NCI-H1105 (cell line): ENCODE measurements at places on chromosomes 7 and 10.

DNA sequence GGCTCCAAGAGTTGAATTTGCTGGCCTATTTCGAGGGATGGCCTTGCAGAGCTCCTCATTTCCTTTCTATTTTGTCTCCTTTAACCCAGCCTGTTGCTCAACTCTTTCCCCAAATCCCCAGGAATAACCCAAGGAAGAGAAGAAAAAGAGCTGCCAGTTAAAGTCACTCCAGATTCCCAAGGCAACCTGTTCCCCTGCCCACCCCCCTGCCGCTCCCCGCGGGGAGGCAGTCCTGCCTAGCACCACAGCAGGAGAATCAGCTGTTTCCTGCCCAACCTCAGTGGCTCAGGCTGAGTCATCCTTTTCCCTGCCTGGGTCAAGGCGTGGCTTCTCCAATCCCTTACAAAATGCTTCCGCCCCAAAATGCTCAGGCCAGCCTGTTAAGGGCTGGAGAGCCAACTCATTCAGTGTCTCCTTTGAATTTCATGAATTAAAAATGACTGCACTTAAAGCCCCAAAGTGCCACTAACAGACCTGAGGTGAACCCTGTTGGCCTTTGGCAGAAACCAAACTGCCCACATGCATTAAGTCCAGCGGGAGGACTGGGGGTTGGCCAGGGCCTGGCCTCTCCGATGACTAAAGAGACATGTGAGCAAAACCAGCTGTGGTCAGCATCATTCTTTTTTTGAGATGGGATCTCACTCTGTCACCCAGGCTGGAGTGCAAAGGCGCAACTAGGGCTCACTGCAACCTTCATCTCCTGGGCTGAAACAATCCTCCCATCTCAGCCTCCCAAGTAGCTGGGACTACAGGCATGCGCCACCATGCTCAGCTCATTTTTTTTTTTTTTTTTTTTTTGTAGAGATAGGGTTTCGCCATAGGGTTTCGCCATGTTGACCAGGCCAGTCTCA lies 83.2 kb upstream of the KIF5B start:
- DNase-seq: no peak

- no peak for DNase-seq
Measured at GRCh38 chr10:22229802-22230157, 12.0 kb upstream of the EBLN1 start.

DNA sequence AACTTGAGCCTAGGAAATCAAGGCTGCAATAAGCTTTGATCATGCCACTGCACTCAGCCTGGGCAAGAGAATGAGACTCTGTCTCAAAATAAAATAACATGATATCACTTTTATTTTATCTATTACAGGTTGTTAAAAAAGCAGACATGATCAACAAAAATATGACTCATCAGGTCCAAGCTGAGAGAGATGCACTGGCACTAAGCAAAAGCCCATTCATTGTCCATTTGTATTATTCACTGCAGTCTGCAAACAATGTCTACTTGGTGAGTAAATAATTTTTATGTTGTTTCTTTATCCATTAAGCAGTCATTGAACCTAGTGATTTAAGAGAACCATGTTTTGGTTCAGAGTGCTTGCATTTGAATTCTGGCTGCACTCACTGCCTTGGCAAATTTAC lies 3.3 kb downstream of the MASTL start:
- no peak for DNase-seq

GRCh38 chr7:4875391-4875790 lies 8.1 kb downstream of the RADIL start:
- no peak for DNase-seq

- no peak for DNase-seq
Measured at GRCh38 chr10:672203-672602, 17.3 kb downstream of the DIP2C start.

DNA sequence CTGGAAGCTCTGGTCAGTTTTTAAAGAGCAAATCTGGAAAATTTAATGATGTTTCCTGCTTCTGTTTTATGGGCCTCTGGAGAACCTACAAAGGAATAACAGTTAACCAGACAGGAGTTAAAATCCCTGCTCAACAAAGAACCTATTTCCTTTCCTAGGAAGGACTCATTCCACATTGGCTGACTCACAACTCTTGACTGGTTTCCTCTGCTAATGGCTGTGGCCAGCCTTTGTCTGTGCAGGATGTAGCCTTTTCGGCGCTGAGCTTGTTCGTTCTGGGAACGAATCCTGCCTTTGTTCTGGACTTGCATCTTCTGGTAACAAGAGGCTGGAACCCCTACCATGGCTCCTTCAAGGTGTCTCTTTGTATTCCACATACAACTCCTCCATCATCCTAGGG lies 112.8 kb upstream of the PDCD4 start:
- no peak for DNase-seq

- no peak for DNase-seq
Measured at GRCh38 chr10:73357821-73358220, 843 bp downstream of the CFAP70 start.
